Sigmoid colon (tissue), 7 donors: ENCODE measurements at places on chromosomes 1 and 21. TPM values are rescaled to one million over a fixed set of nuclear protein-coding genes. Genes with fewer than 3 reads are reported as not detected.

DNA sequence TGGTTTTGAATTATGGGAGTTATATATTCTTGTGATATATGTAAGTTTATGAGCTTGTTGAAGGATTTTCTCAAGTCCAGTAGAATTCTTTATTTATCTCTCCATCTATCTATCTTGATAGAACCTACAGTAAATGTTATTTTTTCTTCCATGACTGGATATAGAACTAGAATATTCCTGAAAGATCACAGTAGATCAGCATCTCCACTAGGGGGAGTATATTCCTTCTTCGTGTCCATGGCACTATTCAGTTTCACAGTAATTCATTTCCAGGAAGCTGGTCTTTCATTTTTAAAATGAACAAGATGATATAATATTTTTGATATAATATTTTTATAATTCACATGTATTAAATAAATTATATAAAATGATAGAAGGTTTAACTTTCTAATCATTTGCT lies 18.8 kb downstream of the TMPRSS15 start:
- H3K27ac ChIP-seq, result no peak overlapping the region
- DNase-seq, result no peak
- H3K27me3 ChIP-seq, result no peaks in the 10 kb centered on the region
- no peaks in the 10 kb centered on the region for H3K36me3 ChIP-seq

DNA sequence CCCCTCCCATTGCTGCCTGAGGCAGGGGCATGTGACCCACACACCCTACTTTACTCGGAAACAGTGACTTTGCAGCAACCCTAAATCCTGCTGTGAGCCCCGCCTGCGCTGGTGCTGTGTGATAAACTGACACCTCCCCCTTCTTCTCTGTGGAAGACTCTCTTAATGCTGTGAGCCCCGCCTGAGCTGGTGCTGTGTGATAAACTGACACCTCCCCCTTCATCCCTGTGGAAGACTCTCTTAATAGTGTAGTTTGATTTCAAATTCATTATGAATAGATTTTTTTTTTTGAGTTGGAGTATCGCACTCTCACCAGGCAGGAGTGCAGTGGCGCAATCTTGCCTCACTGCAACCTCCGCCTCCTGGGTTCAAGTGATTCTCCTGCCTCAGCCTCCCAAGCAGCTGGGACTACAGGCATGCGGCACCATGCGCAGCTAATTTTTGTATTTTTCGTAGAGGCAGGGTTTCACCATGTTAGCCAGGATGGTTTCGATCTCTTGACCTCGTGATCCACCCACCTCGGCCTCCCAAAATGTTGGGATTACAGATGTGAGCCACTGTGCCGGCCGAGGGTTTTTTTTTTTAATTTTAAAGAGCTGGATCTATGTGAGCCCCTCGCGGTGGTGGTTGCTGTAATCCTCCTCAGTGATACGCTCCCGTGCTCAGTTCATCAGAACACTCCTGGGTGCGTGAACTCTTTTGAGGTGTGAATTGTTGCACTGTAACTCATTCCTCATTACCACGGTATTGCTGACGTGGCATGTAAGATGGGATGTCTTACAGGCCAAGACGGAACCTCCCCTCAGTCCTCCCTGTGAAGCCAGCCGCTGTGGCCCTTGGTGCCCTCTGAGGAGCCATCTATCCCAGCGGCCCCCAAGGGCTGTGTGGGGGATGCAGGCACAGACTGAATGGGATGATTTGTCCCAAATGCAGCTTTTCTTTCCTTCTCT lies 60.3 kb downstream of the GALNT2 start:
- H3K4me1 ChIP-seq, result peaks cover 38% of the 10 kb centered on the region
- no peak for DNase-seq
- no peaks in the 10 kb centered on the region for H3K27me3 ChIP-seq
- H3K36me3 ChIP-seq, result no peaks in the 10 kb centered on the region
- no peak overlapping the region for H3K27ac ChIP-seq

- H3K4me1 ChIP-seq, result peaks cover 4% of the 10 kb centered on the region
- H3K36me3 ChIP-seq, result no peaks in the 10 kb centered on the region
- no peaks in the 10 kb centered on the region for H3K27me3 ChIP-seq
- no peak overlapping the region for H3K27ac ChIP-seq
These were observed 44.4 kb downstream of the NENF start for GRCh38 chr1:212477014-212477679.

DNA sequence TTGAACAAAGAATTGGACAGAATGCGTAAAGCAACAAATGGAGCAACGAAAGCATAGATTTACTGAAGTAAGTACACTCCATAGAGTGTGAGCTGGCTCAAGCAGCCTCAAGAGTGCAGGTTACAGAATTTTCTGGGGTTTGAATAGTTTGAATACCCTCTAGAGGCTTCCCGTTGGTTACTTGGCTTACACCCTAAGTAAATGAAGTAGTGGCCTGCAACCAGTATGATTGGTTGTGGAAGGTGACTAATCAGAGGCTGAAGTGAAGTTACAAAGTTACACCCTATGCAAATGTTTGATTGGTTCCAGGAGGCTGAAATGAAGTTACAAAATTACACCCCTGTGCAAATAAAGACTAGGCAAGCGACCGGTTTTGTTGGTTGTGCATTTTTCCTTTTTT lies 10.9 kb downstream of the TCEANC2 start:
- no peak overlapping the region for H3K27ac ChIP-seq
- DNase-seq, result no peak
- no peaks in the 10 kb centered on the region for H3K4me1 ChIP-seq
- no peaks in the 10 kb centered on the region for H3K27me3 ChIP-seq

DNA sequence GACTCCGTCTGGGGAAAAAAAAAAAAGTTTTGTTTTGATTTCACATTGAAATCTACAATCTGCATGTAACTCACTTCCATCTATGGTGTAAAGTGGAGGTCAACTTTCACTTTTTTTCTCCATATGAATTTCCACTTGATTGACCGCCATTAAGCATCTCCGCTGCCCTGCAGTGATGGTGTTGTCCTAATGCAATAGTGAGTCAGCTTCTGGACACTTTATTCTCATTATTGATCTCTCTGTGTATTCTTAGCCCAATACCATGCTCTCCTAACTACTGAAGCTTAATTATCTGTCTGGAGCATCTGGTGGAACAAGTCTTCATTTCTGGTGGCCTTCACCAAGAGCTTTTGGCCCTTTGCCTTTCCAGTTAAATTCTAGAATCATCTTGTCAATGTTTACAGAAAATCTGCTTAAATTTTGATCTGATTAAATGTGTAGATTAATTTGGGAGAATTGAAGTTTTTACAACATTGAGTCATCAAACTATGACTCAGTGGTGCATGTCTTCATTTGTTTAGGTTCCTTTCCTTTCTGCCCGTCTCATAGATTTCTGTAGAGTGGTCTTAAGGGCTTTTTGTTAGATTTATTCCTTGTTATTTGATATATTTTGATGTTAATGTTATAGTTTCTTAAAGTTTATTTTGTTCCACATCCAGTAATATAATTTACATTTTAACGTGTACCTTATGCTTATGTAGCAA lies 181.5 kb downstream of the PRDM2 start:
- H3K4me1 ChIP-seq, result no peaks in the 10 kb centered on the region
- H3K27ac ChIP-seq, result no peak overlapping the region
- DNase-seq, result no peak
- no peak overlapping the region for H3K4me3 ChIP-seq
- no peaks in the 10 kb centered on the region for H3K27me3 ChIP-seq

DNA sequence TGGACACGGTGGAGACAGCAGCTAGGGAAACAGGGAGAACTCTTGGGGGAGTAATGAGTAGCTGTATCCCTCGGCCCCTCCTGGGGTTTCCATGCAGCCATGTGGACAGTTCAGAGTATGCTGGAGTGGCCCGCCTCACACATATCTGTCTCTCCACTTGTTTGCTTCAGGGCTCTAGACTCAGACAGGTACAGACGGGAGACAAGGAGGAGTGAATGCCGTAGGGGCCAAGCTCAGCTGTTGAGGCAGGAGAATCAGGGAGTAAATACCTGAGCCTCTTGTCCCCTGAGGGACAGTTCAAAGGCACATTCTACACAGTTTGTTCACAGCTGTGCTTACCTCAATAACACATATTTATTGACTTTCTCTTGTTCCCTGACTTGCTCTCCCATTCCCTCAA lies 7.7 kb upstream of the PTGFRN start:
- no peak overlapping the region for H3K27ac ChIP-seq
- H3K27me3 ChIP-seq, result no peaks in the 10 kb centered on the region
- H3K4me3 ChIP-seq, result no peak overlapping the region
- H3K36me3 ChIP-seq, result no peaks in the 10 kb centered on the region
- peak; percentile 32 for DNase-seq

DNA sequence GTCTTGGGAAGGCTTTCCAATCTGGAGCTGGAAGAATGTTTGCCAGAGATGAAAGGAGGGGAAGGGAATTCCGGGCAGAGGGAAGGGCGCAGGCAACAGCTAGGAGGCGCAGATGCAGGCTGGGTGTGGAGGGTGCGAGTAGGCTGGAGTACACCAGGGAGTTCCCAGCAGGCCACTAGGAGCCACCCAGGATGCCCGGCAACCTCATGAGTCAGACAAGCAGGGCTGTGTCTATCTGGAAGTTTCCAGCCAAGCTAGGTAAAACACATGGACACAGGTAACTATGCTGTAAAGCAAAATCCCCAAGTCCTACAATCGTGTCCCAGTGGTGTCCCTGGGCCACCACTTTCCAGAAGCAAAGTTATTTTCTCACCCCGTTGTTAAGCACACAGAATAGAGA lies 990 bp upstream of the NBL1 start:
- no peaks in the 10 kb centered on the region for H3K36me3 ChIP-seq
- H3K4me1 ChIP-seq, result peaks cover 43% of the 10 kb centered on the region
- DNase-seq, result peak; percentile 70
- no peaks in the 10 kb centered on the region for H3K27me3 ChIP-seq

DNA sequence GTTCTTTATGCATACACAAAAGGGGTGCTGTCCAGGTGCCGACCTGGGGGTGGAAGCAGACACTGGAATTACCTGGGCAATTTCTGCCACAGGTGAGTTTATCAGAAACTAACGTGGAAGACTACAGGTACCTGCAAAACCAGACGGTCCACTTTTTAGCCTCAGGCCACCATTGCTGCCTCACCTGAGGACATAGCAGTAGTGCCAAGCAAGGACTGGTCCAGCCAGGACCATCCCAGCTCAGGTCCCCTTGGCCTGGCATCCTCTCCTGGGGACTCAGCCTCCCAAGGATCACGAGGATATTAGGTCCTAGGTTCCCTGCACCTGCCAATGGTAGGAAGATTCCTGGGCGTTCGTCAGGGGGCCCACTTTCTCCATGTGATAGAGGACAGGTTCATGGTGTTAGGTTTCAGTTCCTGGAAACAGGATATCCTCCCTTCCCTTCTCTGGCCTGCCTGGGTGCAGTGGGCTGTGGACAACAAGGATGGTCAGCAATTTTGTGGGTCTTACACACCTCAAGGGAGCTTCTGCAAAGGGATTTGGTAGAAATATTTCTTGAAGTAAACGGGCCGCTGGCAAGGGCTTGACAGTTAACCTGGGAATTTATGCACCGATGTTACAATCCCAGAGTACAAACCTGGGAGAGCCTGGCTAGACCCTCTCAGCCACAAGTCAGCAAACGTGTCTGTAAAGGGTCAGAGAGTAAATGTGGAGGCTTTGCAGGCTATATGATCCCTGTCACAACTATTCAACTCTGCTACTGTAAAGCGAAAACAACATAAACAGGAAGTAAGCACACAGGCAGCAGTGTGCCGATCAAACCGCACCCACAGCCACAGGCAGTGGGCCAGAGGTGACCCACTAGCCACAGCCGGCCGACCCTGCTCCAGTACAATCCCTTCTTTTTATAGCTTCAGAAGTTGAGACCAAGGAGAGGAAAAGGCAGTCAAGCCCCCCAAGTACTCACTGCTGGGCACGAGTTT lies 71.4 kb upstream of the RAB4A start:
- H3K27ac ChIP-seq, result no peak overlapping the region
- H3K4me1 ChIP-seq, result peaks cover 31% of the 10 kb centered on the region
- no peaks in the 10 kb centered on the region for H3K27me3 ChIP-seq
- no peaks in the 10 kb centered on the region for H3K36me3 ChIP-seq
- H3K4me3 ChIP-seq, result no peak overlapping the region
- DNase-seq, result no peak

DNA sequence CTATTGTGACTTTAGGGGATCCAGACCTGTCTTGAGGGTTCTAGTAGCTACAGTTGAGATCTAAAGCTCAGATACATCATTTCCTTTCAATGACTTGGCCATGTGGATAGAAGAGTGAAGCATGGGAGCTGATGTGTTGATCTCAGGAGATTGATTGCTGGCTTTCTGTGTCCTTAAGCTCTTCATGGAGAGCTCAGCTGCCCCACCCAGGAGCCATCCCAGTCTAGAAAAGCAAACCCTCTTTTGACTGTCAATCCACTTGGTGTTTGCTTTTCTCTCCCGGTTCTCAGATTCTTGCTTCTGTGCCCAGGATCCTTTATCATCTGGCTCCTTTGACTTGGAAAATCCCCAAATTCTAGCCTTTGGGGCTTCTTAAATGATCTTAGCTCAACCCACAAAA lies 87.2 kb downstream of the ATP1A1 start:
- DNase-seq, result no peak
- no peak overlapping the region for H3K27ac ChIP-seq

DNA sequence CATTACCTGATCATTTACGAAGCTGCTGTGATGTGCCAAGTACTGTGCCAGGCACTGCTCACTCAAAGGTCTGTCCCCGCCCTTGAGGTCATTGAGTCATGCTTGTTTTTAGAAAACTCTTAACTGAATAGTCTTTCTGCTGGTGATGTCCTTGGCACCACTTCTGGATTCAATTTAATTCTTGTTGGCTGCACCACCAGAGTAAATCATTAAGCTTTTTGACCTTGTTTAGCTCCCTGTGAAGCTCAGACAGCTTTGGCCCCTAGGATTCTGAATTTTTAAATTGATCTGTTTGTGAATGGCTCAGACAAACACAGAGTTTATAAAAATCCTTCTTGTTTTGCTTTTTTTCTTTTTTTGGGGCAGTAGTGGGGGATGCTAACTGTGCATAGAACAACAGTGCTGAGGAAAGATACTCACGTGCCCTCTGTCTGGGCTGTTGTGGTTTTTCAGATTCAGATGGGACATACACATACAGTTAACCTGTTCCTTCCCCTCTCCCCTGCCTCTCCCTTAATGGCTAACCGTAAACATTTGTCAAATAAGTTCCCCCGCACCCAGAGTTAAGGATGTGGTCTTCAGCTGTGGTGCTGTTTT lies 67.6 kb downstream of the MTR start:
- peak overlapping the region; percentile 47 for H3K27ac ChIP-seq
- H3K4me3 ChIP-seq, result no peak overlapping the region
- no peak for DNase-seq
- no peaks in the 10 kb centered on the region for H3K27me3 ChIP-seq
- no peaks in the 10 kb centered on the region for H3K36me3 ChIP-seq

- H3K27ac ChIP-seq, result no peak overlapping the region
- no peak overlapping the region for H3K4me3 ChIP-seq
- H3K4me1 ChIP-seq, result no peaks in the 10 kb centered on the region
- no peak for DNase-seq
These were observed 17.0 kb upstream of the RAP1GAP start for GRCh38 chr1:21685946-21686678.

LCE1D gene
- total RNA-seq, result not detected

C8A gene
- not detected for total RNA-seq

AK5 gene
- total RNA-seq, result 1.9 TPM

PROK1 gene
- total RNA-seq, result not detected

DMRTA2 gene
- 0.27 TPM for total RNA-seq

OPTC gene
- total RNA-seq, result not detected
